Fibroblast of upper back skin (primary cell): ENCODE measurements at places on chromosomes 3 and 15.
A peak's percentile ranks its signal among the peaks of the same experiment; 100 is the strongest.

DNA sequence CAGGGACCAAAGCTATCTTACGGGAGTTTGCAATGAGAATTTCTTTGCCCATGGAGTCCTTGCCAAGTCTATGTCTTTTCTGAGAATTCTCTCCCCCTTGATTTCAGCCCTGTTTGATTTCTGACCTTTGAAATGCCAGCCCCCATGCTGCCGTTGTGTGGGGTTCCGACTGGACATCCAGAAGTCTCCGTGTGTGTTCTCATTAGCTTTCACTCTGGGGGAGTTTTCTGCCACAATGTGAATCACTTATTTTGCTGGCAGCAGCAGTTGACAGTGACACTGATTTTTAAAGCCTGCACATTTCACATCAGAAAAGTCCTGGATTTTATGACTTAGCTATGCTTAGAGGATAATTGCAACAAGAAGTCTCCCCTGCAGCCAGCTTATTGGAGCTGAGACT lies 98.4 kb upstream of the CTDSPL start:
- no peak for DNase-seq

DNA sequence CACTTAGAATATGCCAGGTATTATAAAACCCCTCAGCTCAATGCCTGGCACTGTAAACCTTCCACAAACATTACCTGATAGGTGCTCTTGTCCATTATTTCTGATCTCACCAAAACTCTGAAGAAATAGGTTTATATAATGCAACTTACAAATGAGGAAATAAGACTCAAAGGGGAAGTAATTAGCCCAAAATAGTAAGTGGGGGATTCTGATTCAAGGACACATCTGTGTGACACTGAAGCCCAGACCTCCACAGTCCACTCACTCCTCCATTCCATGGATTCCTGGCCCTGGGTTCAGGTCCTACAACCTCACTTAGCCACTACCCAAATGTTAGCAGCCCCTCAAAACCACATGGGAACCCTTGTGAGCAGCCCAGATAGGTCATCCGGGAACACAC lies 49.9 kb downstream of the TRANK1 start:
- no peak for DNase-seq

DNA sequence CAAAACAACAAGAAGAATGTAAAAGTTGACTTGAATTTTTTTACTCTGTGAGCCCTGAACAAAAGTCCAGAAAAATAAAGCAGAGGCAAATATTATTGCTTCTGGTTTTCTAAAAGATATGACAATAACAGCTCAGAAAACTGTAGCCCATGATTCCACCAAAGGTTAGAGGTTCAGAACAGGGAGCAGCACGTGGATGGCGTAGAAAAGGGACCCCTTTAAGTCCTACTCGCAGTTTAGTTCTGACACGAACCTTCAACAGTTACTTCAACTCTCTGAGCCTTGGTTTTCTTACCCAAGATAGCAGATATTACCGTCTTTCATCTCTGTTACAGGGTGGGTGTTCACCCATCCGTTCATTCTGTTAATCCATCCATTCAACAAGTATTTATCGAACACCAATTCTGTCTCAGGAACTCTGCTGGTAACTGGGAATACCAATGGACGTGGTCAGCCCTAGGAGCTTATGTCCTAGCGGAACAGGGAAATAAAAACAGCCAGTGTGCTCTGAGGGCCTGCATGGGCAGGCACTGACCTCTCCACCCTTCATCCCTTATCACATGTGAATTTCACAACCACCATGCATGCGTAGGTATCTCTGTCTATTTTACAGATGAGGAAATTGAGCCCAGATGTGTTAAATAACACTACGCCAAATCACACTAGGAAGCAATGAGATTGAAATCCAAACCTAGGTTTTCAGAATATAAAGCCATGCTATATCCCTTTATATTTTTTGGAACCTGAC lies 274.2 kb upstream of the ICE2 start:
- DNase-seq = no peak

- DNase-seq = no peak
Measured at GRCh38 chr3:29236146-29236840, 44.6 kb upstream of the RBMS3 start.

GRCh38 chr3:130702985-130703384 lies 43.6 kb downstream of the PIK3R4 start:
- DNase-seq = no peak

GRCh38 chr15:29917600-29918597 lies 95.6 kb upstream of the TJP1 start:
- DNase-seq = no peak

GRCh38 chr15:64895285-64896065 lies 16.2 kb upstream of the ANKDD1A start:
- peak; percentile 38 for DNase-seq

GRCh38 chr15:27864719-27865118 lies 234.4 kb downstream of the OCA2 start:
- DNase-seq = no peak

DNA sequence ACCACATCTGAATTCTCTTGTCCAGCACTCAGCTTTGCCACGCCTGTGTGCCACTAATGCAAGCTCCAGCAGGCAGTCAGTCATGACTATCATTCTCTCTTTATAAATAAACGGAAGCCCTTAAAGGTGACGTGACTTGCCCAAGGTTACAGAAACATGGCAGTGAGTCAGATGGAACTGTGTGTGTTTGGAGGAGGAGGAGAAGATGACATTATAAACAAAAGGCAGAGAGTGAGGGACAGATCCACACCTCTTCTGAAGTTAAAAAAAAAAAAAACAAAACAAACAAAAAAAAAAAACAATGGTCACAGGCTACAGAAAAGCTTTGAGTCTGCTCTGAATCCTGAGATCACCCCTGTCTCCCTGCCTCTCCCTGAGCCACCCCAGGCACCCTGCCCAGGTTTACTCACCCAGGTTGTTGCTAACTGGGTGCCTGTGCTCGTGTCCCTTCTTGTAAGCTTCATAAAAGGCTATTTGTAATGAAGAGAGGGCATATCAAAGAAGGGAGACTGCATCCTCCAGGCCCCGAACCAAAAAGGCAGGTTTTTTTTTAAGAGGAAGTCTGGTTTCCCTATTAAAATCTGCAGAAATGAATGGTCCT lies 119.7 kb upstream of the PHLDB2 start:
- no peak for DNase-seq

DNA sequence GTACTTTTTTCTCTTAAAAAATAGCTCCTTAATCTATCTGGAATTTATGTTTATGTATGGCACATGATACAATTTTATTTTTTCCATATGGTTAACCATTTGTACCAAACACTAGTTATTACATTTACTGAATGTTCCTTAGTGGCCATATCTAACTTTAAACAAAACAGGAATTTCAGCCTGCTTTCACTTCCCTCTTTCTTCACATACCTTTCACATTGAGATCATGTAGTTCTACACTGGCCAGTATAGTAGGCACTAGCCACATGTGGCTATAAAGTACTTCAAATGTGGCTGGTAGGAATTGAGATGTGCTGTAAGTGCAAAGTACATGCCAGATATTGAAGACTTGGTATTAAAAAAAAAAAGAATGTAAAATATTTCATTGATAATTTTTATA lies 4.7 kb upstream of the RYK start:
- DNase-seq = no peak

DNA sequence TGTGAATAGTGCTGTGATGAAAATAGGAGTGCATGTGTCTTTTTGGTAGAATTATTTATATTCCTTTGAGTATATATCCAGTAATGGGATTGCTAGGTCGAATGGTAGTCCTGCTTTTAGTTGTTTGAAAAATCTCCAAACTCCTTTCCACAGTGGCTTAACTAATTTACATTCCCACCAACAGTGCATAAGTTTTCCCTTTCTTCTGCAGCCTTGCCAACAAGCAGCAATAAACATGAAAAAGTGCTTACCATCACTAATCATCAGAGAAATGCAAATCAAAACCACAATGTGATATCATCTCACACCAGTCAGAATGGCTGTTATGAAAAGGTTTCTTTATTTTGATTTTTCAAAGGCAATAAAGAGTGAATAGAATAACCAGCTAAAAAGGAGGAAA lies 1105.9 kb downstream of the NAALADL2 start:
- DNase-seq = peak; percentile 39

GRCh38 chr3:46209746-46210470 lies 1.8 kb upstream of the CCR1 start:
- DNase-seq = no peak

DNA sequence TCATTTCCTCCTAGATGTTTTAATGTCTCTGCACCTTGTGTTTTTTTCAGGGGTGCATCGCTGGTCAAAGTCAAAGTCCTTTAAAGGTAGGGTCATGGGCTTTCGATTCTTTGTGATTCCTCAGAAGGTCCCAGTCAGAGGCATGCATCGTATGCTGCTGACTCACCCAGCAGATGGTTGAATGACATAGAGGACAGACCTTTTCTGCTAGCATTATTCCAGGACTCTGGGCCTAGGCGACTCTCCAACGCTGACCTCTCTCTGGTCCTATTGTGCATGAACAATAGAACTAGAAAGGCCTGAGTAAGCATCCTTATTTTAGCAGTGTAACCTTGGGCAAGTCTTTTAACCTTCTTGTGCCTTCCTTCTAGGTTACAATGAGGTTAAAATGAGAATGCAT lies 75.9 kb downstream of the DGKG start:
- peak; percentile 52 for DNase-seq

GRCh38 chr15:100106732-100107131 lies 235.0 kb downstream of the ADAMTS17 start:
- no peak for DNase-seq

DNA sequence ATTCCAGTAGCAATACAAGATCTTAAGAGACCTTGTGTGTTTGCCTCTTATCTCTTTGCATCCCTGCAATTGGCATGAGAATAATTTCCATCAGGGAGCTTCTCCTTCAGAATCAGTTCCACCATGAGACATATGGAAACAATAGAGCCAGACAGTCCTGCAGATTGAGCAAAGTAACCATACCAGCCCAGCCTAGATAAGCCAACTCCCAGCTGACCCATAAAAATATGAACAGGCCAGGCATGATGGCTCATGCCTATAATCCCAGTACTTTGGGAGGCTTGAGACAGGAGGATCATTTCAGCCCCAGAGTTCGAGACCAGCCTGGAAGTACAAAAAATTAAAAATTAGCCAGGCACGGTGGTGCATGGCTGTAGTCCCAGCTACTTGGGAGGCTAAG lies 12.7 kb downstream of the CNTN3 start:
- no peak for DNase-seq

- peak; percentile 6 for DNase-seq
Measured at GRCh38 chr15:34682674-34683073, 72.1 kb downstream of the GJD2 start.

DNA sequence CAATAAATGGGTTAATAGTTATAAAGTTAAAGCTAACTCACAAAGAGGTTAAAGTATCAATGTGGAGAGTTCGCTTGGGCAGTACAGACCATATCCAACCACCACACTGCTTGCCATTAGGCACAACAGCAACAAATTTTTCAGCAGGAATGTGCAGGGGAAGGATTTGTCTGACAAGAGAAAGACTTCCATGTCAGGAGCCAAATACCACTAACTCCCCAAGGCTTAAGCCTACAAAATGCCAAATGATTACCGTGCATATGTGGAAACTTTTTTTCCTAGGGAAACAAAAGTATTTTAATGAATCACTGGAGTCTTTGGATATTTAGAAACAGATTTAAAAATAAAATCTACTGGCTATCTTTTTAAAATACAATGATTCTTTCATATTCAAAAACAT lies 8.1 kb downstream of the VGLL3 start:
- DNase-seq = peak; percentile 95

GRCh38 chr15:51649659-51650521 lies 27.3 kb upstream of the DMXL2 start:
- peak; percentile 73 for DNase-seq

DNA sequence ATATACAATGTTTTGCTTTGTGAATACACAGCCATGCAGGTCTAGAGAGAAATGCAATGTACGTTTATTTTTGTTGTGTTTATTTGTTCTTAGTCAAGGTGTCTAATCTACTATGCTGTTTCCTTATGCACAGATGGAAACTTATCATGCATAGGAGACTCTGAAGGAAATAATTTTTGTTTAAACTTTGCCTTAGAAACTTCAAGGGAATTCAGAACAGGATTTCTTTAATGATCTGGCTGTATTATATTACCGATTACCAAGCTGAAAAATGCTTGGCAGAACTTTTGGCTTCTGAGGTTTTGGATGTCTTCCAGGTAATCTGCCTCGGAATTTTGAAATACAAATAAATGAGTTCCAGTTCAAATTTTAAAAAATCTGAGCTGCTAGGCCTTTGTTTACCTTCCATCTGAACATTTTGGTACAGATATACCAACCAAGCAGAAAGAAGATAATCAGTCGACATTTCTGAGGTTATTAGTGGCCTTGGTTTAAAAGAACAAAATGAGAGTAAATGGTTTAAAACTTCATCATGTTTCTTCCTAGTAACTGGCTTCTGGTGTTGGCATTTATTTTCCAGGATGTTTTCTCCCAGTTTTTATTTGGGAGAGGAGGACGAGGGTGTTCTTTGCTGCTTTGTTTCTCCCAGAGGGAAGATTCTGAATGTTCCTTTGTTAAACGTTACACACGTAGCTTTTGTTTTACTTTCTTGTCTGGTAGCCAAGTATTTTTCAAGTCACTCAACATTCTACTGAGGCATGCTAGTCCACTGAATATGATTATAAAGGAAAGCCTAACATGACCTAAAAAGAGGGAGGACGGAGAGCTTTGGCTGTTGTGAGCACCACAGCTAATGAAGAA lies 421.8 kb upstream of the TBL1XR1 start:
- peak; percentile 84 for DNase-seq
